Pulmonary artery endothelial cell (primary cell): ENCODE measurements at places on chromosomes 1 and 21. TPM values are rescaled to one million over a fixed set of nuclear protein-coding genes. Genes with fewer than 3 reads are reported as not detected.

Gene SPRR3
- not detected in 2 replicates for total RNA-seq

Gene CACNA1S
- not detected in 2 replicates for total RNA-seq

Gene SIPA1L2
- total RNA-seq: 9.9 and 20.6 TPM in 2 replicates

Gene SPRR2F
- not detected in 2 replicates for total RNA-seq

Gene TPTE
- total RNA-seq: not detected in 2 replicates

Gene ALDH4A1
- 11.8 and 16.9 TPM in 2 replicates for total RNA-seq

Gene CD1E
- not detected in 2 replicates for total RNA-seq

Gene KRTAP27-1
- total RNA-seq: not detected in 2 replicates
